Lung (tissue), 17 donors: ENCODE measurements at places on chromosomes 4 and X. TPM values are rescaled to one million over a fixed set of nuclear protein-coding genes. Genes with fewer than 3 reads are reported as not detected.

- no peaks in the 10 kb centered on the region for H3K27me3 ChIP-seq
- H3K4me1 ChIP-seq, result no peaks in the 10 kb centered on the region
- no peaks in the 10 kb centered on the region for H3K36me3 ChIP-seq
- H3K4me3 ChIP-seq, result no peak overlapping the region
- no peak for DNase-seq
- H3K27ac ChIP-seq, result no peak overlapping the region
Measured at GRCh38 chr4:79022529-79022928, 83.3 kb upstream of the PAQR3 start.

DNA sequence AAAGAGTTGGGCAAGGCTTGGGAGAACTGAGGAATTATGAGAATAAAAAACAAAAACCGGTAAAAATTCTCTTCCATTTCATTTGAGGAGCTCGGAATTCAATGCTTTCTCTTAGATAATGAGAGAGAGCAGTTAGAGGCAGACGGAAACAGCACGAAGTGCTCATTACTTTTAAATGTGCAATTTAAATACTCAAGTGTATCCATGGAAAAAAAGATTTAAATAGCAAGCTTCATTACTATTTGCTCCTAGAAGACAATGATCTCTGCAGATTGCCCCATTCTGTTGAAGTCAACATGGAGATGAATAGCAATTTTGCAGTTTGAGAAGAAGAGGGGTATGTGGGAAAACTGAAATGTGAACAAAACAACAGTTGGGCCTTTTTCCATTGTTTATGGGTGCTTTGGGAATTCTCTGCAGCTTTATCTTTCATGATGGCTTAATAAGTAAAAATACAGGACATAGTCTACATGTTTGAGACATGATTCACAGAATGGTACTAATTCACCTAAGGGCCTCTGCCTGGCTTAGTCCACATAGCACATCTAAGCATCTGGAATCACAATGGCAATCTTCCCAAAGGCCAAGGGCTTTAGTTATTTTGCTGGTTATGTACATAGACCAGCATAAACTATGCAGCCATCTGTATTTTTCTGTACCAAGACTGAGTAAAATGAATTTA, 512.7 kb upstream of the FAT1 start:
- no peak overlapping the region for H3K27ac ChIP-seq
- H3K36me3 ChIP-seq, result no peaks in the 10 kb centered on the region
- no peaks in the 10 kb centered on the region for H3K27me3 ChIP-seq
- H3K4me3 ChIP-seq, result no peak overlapping the region

LRPAP1 gene
- total RNA-seq, result 177 TPM

NEIL3 gene
- total RNA-seq, result 0.37 TPM
